ENCODE measurements at places on chromosomes 12 and 14. TPM values are rescaled to one million over a fixed set of nuclear protein-coding genes. Genes with fewer than 3 reads are reported as not detected.

Gene TOMM20L
- total RNA-seq, result not detected

Gene ART4
- not detected for total RNA-seq

Gene OASL
- total RNA-seq, result 4.8 TPM

Gene KRT77
- total RNA-seq, result not detected

Gene GZMB
- total RNA-seq, result not detected

Gene RHEBL1
- total RNA-seq, result 6.3 TPM

Gene C12orf50
- not detected for total RNA-seq

Gene GRIP1
- total RNA-seq, result 0.71 TPM

Gene KRT82
- total RNA-seq, result not detected

Gene CLEC2B
- total RNA-seq, result 3.0 TPM

Gene TEX52
- total RNA-seq, result not detected

Gene SERPINA10
- not detected for total RNA-seq

Gene LRP1
- total RNA-seq, result 20.2 TPM

Gene SSTR1
- not detected for total RNA-seq

Gene MAP3K9
- total RNA-seq, result 4.7 TPM

Gene OLR1
- total RNA-seq, result 2.6 TPM

Gene LPCAT3
- 31.5 TPM for total RNA-seq

Gene SIX6
- not detected for total RNA-seq

Gene FOXJ2
- total RNA-seq, result 10.4 TPM

Gene DPY19L2
- total RNA-seq, result 1.7 TPM

Gene SLC5A8
- total RNA-seq, result not detected

Gene GDF3
- total RNA-seq, result not detected

Gene PPP4R4
- 0.22 TPM for total RNA-seq

Gene CHGA
- 2.1 TPM for total RNA-seq

Gene BTG1
- total RNA-seq, result 99.5 TPM

Gene TAS2R9
- total RNA-seq, result not detected

Gene CCDC85C
- 42.1 TPM for total RNA-seq

Gene CAPS2
- total RNA-seq, result 1.7 TPM

Gene FAM222A
- total RNA-seq, result 5.9 TPM

Gene PELI2
- total RNA-seq, result 0.77 TPM

Gene SAMD15
- 2.6 TPM for total RNA-seq

Gene DBX2
- not detected for total RNA-seq

Gene APOF
- total RNA-seq, result not detected

Gene TCTN1
- 32.8 TPM for total RNA-seq

Gene INTS13
- 28.3 TPM for total RNA-seq

Gene YEATS4
- 48.4 TPM for total RNA-seq

Gene SLC17A8
- not detected for total RNA-seq

Gene INHBC
- total RNA-seq, result not detected

Gene TSPAN8
- total RNA-seq, result 0.15 TPM

Gene GOLGA3
- total RNA-seq, result 22.0 TPM

Gene LRTM2
- not detected for total RNA-seq

Gene ANKRD33
- total RNA-seq, result 0.08 TPM

Gene EPYC
- not detected for total RNA-seq

Gene PRB2
- not detected for total RNA-seq

Gene KRT3
- not detected for total RNA-seq

Gene PRICKLE1
- 1.1 TPM for total RNA-seq

Gene KRT79
- not detected for total RNA-seq
